Heart right ventricle (tissue), 16 donors: ENCODE measurements at places on chromosomes 1 and 21. TPM values are rescaled to one million over a fixed set of nuclear protein-coding genes. Genes with fewer than 3 reads are reported as not detected.

Gene HCN3
- polyA plus RNA-seq: 3.2 TPM

Gene SCMH1
- polyA plus RNA-seq: 29.6 TPM

Gene CAMSAP2
- polyA plus RNA-seq: 11.3 TPM

Gene RNU1-2
- not detected for polyA plus RNA-seq

Gene NEGR1
- polyA plus RNA-seq: 5.4 TPM

Gene KRTAP12-2
- polyA plus RNA-seq: not detected

Gene MINDY1
- polyA plus RNA-seq: 18.7 TPM

Gene MATN1
- not detected for polyA plus RNA-seq

Gene GPR37L1
- polyA plus RNA-seq: 0.03 TPM

Gene NR1I3
- polyA plus RNA-seq: not detected

Gene OR2G6
- not detected for polyA plus RNA-seq

Gene CAPN8
- polyA plus RNA-seq: 0.10 TPM

Gene LCE2A
- polyA plus RNA-seq: not detected

Gene AGT
- 94.7 TPM for polyA plus RNA-seq

Gene KCND3
- 8.0 TPM for polyA plus RNA-seq

Gene CLIC6
- polyA plus RNA-seq: 0.71 TPM

Gene TDRD5
- not detected for polyA plus RNA-seq

Gene SPRR4
- not detected for polyA plus RNA-seq

Gene NHLH2
- polyA plus RNA-seq: not detected
